Tibial artery (tissue), 4 donors: ENCODE measurements at places on chromosomes 12 and 14.

GRCh38 chr12:101935890-101936746 lies 58.7 kb downstream of the DRAM1 start:
- DNase-seq, result peak; percentile 78

GRCh38 chr14:42869681-42870080 lies 1263.0 kb downstream of the LRFN5 start:
- DNase-seq, result no peak

DNA sequence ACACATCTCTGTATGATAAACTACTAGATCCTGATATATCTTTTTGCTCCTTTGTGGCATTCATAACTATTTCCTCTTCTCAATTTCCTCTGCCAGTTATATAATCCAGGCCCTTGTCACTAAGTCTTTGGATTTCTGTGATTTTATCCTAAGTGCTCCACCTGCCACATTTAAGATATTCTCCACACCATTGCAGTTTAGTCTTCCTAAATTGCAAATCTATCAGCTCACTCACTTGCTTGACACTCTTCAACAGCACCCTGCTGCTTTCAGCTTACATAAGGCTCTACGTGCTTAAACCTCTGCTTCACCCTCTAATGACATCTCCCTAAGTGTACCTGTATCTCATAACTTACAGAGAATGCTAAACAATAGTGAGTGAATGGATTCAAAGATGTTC lies 1032.2 kb upstream of the SEL1L start:
- no peak for DNase-seq

- DNase-seq, result no peak
Measured at GRCh38 chr12:85809500-85809899, 26.7 kb downstream of the RASSF9 start.

DNA sequence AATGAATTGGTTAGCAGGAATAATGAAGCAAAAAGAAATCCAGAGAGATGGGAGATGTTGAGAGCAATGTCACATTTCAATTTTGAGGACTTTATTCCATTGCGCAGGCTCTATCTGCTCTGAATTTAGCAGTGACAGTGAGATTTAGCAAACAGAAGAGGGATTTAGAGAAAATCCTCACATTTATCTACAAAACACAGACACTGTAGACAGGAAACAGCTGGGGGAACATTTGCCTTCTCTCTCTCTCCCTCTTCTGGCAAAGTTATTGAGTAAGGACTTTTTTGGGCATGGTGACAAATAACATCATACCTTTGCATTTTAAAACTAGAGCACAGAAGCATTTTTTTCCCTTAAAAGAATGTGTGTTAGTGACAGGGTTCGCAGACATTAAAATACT lies at the start of gene IGF1:
Gene IGF1, minus strand, starts transcription at position 158 of the 400 bp plus-strand sequence. CDS start 182 bp downstream, outside the sequence.
- DNase-seq, result no peak

DNA sequence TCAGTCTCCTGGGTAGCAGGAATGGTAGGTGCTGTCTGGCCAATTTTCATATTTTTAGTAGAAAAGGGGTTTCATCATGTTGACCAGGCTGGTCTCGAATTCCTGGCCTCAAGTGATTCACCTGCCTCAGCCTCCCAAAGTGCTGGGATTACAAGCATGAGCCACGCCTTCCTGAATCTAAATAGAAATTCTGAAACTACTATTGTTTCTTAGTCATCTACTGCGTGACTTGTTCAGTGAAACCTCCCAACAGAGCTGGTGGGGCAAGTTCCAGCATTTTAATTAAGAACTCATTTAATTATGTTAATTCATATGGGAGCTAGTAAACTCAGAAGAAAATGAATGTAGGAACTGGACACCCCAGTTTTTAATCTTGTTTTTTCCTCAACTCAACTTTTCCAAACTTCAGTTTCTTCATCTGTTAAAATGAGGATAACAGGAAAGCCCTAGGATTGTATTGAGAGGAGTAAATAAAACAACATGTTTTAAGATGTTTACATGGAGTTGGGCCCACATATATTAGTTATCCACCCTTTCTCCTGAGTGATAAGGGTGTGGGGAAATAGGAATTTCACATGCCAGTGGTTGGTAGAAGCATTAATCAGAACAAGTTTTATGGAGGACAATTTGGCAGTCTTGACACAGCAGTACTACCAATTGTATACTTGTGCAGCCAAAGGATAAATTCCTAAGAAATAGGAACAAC lies 335.8 kb upstream of the E2F7 start:
- no peak for DNase-seq

DNA sequence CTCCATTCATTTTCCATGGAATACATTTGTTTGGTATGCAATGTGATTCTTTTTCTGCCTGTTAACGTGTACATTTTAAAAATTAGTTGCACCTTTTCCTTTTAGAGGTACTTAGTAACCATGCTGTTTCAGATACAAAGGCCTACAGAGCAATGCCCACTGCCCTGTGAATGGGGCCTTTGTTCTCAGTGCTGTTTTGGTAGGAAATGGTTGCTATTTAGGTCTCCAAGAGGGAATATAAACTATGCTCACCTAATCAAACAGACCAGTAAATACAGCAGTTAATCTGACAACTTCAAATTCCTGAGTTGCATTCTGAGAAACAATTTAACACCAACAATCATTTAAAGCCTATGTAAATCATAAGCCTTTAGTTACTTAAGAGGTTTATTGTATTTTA lies 188.7 kb downstream of the BCAT1 start:
- no peak for DNase-seq

- DNase-seq, result peak; percentile 90
Measured at GRCh38 chr12:124403273-124403672, 108.4 kb downstream of the RFLNA start.

GRCh38 chr14:88611878-88612277 lies 49.0 kb downstream of the ZC3H14 start:
- no peak for DNase-seq

- no peak for DNase-seq
Measured at GRCh38 chr14:69951935-69952334, 72.7 kb downstream of the SMOC1 start.

DNA sequence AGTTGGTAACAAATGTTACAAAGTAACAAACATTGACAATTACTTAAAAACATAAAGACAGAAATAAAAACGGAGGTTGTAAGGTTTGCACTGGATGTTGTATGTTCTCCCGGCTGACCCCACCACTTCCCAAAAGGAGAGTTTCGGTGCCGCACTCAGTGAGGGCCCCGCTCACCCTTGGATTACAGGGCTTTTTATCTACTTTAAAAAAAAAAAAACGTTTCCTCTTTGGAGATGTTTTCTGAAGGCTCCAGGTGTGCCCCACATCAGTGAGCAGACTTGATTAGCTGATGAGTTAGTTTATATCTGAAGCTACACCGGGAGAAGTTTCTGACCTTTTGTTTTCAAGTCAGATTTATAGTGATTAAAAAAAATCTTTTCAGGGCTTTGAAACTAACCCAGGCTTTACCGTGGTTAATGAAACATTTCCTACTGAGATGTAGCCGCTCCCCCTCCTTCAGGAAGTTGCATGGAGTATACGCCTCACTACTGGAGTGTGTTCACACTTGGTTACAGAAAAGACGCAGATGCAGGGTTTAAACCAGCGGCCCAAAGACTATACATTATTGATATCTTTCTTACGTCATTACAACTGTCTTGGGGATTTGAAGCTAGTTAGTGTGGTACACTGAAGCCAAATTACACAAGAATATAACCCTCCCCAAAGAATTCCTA lies 38.0 kb upstream of the BCL7A start:
- DNase-seq, result no peak

DNA sequence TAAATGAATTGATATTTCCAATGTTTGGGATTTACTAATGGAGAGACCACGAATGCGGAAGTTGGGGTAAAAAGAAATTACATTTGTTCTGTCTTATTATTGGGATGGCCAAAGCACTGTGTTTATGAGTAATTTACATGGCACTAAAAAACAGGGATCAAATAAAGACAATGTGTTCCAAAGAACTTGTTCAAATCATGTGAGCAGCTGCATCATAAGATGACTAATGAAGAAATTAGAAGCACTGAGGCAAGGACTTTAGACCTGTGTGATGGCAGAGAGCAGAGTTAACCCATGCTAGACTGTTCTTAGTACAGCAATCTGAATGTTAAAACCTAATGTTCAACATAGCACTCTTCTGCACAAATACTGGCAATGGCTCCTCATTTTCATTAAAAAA lies 34.3 kb upstream of the DCN start:
- no peak for DNase-seq

DNA sequence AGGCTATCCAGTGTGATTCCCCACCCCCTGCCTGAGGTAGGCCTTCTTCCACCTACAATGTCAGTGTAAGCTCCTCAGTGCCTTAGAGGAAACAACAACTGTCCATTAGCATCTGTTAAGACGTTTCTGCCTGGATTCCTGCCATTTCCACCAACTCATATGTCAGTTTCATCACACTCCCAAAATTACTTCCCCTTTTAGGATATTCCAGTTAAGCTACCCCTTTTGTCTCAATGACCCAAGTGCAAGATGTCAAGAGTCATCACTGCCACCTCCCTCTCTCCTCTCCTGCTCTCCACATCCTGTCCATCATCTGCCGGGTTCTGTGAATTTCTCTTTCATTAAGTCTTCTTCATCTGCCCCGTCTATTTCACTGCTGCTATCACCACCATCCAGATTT lies 189.4 kb downstream of the DPF3 start:
- DNase-seq, result no peak

DNA sequence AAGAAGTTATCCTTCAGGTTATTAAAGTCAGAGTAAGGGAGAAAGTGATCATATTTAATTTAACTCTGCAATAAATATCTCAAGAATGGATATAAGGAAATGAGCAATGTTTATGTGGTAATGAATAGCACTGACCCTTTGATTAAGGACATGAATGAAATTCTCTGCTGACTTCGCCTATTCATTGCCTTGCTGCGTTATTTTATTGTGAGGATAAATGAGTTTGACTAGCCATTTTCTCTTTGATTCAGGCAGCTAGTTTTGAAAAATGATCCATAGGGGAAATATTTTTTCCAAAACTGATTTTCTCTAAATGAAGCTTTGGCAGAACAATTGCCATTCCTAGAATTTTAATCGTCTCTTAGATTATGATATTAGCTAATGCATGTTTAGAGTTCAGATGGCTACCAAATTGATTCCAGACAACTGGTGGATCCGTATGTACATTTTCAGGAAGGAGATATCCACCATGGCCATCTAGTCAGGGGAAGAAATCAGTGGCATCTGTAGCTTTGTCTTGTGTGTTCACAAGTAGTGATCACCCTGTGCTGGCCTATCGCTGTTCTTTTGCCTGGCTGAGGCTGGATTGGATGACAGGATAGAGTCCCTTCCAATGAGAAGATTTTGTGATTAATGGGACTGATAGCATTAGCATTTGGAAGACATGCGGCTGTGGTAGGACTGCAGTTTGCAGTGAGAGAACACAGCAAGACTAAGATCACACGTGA lies 302.3 kb upstream of the RGS6 start:
- DNase-seq, result no peak

GRCh38 chr12:7113389-7113871 lies 4.4 kb upstream of the C1RL start:
- peak; percentile 62 for DNase-seq

- no peak for DNase-seq
Measured at GRCh38 chr14:33943096-33943883, 7.6 kb downstream of the EGLN3 start.

GRCh38 chr12:33226671-33227070 lies 212.9 kb downstream of the SYT10 start:
- no peak for DNase-seq

GRCh38 chr12:2805143-2805520 lies 7.3 kb upstream of the ITFG2 start:
- DNase-seq, result no peak

GRCh38 chr12:102917026-102917787 lies at the start of gene PAH:
Gene PAH, minus strand, starts transcription at chr12:102917244. Its CDS starts 114 bp downstream, at chr12:102917130.
- DNase-seq, result no peak

DNA sequence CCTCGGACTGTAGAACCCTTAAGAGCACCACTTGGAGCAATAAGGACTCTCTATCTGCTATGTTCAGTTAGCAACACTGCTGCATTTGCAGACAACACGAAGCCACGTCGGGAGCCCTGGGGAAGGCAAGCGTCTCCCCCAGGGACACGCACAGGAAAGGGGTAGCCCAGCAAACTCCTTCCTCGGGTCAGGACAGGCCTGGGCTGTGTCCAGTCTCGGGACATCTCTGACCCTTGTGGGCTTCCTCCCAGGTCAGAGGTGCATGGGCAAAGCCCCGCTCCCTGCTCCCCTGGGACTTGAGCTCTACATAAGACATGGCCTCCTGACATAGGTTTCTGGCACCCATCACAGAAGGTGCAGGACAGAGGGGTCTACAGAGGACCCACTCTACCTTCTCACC lies 119.5 kb downstream of the PIWIL1 start:
- DNase-seq, result no peak

GRCh38 chr12:124420996-124421674 lies 126.2 kb downstream of the RFLNA start:
- no peak for DNase-seq

- DNase-seq, result no peak
Measured at GRCh38 chr14:40445020-40445419, 1012.8 kb upstream of the FBXO33 start.

GRCh38 chr14:61160798-61161197 lies 120.3 kb downstream of the TMEM30B start:
- DNase-seq, result no peak

DNA sequence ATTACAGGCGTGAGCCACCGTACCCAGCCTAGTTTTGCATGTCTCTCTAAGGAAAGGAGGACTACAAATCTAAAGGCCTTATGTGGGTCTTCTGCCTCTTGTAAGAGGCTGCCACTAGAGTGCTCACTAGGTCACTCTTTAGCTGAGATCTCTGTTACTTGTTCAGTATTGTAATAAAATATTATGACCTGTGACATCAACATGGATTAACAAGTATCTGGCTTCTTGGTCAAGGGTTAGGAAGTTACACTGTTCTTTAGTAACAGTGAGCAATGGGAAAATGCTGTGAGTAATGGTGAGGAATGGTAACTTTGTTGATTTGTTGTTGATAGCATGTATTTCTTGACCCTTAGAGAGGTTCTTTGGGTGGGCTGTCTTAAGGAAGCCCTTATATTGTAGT lies 50.5 kb downstream of the ERC1 start:
- no peak for DNase-seq

DNA sequence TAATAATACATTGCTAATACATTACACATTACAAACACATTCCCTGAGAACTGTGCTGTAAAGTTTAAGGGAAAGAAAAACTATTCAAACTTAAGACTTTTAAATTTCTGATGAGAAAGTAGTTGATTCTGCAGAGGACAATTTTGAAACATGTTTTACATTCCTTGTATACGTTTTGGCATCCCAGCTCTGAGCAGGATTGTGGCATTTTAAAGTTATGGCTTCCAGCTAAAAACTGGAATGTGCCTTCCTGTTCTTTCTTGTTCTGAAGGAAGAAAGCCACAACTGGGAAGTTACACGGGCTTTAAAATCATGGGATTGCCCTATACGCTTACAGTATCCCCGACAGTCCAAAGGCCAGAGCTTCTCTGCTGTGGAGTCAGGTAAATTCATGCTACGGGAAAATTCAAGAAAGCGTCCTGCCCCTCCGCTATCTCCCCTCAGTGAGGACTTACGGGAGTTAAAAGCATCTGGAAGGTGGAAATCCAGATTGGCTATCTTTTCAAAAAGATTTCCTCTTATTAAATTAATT lies 10.8 kb upstream of the KLHL42 start:
- DNase-seq, result no peak

DNA sequence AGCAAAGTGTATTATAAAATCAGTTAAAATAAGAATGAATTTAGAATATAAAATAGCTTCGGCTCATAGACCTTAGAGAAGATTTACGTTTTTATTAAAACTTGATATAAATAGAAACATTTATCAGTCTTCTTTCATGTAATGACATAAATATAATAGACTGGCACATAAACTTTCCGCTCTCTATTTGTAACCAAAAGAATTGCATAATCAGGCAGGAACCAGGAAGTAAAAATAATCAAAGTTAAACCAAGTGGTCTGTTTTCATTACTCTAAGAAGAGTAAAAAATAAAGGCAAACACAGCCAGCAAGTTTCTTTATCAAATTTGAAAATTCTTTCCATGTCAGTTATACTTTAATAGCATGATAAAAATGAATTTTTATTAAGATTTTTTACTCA lies 46.3 kb upstream of the ATP2A2 start:
- DNase-seq, result no peak
